Fibroblast of skin of left biceps (primary cell): ENCODE measurements at places on chromosomes 11 and 22.

DNA sequence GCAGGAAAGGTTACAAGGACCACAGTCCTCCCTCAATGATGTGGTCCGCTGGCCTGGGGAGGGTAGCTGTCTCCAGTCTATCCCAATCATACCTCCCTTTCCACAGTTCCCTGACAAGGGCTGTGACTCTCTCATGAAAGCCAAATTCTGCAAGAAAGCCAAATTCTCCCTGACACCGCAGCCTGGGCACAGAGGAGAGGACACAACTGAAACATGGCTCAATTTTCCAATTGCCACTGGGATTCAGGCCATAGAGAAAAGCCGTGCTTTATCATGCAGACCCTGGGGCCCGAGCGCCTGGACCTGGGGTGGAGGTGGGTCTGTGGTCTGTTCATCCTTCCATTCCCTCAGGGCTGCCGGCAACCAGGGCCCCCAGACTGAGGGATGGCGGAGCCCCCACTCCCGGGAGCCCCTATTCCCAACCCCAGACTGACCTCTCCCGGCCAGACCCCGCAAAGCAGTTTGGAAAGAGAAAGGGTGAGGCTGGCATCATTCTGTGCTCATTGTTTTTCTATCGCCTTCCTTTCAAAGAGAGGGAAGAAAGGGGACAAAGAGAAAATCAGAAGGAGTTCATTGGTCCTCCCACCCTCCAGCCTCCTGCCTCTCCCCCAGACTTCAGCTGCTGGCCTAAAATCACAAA lies 239.5 kb downstream of the BUD13 start:
- DNase-seq = no peak

DNA sequence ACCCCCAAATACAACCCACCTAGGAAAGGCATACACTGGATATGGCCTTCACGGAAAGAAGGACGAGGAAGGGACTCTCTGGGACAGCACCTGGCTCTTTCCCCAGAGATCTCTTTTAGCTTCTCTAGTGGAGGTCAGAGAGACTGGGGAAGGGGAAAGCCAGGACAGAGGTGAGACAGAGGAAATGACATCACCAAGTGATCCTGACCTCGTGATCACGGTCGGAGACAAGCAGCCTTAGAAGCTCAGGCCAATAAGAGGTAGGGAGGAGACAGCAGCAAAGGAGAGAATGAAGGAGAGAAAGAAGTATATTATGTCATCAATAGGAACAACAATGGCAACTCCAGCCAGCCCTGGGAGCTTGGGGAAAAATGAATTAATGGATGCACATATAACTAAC lies 15.4 kb upstream of the TMPRSS13 start:
- no peak for DNase-seq

DNA sequence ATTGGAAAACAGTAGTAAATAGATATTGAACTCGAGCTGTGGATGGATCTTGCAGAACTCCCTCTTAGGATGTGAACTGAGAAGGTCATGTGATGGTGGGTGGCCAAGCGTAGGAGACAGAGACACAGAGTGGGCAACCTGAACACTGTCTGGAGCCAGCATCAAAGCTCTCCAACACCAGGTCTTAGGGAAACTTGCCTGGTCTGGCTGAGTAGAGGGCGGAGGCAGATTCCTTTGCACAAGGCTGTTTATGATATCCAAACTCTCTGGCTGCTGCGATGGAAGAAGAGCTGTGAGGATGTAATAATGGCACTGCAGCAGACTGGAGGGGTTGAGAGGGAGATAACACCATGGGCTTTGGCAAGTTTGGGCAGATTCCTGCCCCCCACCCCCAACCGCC lies 10.1 kb downstream of the NAV2 start:
- DNase-seq = no peak

- peak; percentile 27 for DNase-seq
Observed at GRCh38 chr11:41609511-41609910, 150.1 kb upstream of the LRRC4C start.

DNA sequence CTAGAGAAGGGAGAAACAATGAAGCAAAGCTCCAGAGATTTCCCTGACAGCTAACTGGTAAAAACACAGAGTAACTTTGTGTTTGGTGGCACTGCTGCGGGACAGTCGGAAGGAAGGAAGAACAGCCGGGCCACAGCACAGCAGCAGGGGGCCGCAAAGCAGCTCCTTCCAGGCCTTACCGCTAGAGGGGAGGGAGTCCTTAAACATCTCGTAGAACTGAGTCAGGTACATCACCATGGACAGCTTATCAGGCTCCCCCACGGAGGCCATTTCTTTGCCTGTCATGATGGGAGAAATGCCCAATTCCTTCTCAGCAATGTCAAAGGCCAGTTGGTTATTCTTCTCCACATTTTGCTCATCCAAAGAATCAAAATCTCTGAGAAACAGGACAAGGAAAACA lies 114.6 kb upstream of the BID start:
- DNase-seq = no peak

- no peak for DNase-seq
Observed at GRCh38 chr11:88507771-88508417, 170.4 kb upstream of the CTSC start.

- DNase-seq = peak; percentile 87
Observed at GRCh38 chr11:69497221-69497787, 15.8 kb downstream of the LINC01488 start.

GRCh38 chr11:132099692-132100091 lies 729.3 kb downstream of the NTM start:
- no peak for DNase-seq

DNA sequence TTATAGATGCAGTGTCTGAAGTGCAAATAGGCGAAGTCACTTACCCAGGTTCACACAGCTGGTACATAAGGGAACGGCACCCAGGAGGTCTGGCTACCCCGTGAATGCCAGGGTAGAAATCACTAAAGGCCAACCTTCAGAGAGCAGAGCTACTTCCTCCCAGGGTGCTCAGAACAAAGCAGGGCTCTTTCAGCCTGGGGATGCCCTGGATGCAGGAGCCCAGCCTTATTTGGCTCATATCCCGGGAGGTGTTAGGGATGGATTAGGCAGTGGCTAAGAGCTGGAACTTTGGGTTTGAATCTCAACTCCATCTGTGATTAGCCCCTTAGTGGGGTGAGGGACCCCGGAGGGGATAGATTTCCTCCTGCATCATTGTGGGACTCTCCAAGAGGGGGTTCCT lies 33.1 kb upstream of the ASPHD2 start:
- DNase-seq = no peak

DNA sequence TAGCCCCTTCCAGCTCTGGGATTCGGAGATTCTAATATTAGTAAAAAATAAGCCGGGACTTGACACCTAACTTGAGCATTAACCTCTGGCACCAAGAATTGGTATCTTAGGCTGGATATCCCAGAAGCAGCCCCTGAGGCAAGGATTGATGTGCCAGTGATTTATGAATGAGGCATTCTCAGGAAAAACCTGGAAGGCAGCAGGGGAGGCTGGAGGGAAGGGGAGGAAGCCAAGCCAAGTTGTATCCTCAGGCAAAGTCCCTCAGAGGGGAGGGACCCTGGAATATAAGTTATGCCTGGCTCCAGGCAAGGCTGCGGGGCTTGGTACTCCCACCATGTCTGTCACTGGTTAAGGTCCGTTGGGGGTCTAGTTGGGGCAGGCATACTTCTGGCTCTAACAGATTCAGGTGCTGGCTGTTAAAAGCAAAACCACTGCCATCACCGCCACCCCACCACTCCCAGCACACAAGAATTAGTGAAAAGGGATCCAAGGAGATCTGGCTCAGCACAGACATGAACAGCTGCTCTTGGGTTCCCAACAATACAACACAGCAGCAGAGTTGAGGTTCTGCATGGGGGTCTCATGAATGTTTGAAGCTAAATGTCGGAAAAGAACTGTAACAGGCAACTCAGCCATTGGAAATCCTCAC lies 29.8 kb downstream of the LMO2 start:
- DNase-seq = no peak
